Calu3 (cell line): ENCODE measurements at places on chromosomes 12 and 14. TPM values are rescaled to one million over a fixed set of nuclear protein-coding genes. Genes with fewer than 3 reads are reported as not detected.

SLC17A8 gene
- total RNA-seq: not detected in 2 replicates

AKAP5 gene
- 1.1 and 1.7 TPM in 2 replicates for total RNA-seq

CD4 gene
- total RNA-seq: not detected in 2 replicates

SLC5A8 gene
- 0.12 TPM in 1 of 2 replicates, not detected in the other for total RNA-seq

DEPDC4 gene
- 1.9 and 3.7 TPM in 2 replicates for total RNA-seq

POU6F1 gene
- total RNA-seq: 2.5 and 4.2 TPM in 2 replicates

IFNG-AS1 gene
- not detected in 2 replicates for total RNA-seq

FOXN3 gene
- 11.8 and 12.1 TPM in 2 replicates for total RNA-seq

CLEC7A gene
- 1.2 and 1.4 TPM in 2 replicates for total RNA-seq

PPP1CC gene
- 199 and 213 TPM in 2 replicates for total RNA-seq

TOX4 gene
- total RNA-seq: 77.4 and 78.0 TPM in 2 replicates
